ENCODE measurements at places on chromosomes 2 and 18.

GRCh38 chr2:192025637-192026036 is 169.1 kb downstream of the TMEFF2 start:
- DNase-seq = no peak

DNA sequence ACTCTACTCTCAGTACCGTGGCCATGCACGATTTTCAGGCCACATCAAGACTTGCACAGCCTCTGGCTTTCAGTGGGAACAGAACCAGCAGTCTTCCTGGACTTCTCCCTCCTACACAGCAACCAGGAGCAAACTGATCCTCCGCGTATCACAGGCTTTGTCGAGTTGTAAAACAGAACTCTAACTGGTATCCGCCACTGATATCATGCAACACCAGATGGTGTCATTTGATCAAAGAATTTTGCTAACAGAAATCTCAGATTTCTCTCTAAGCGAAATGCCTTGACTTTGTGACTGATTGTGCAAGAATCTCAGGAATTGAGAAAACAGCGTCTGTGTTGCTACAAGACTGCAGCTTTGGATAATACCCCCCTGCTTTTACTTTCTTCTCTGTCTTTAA is 85.7 kb downstream of the COPS8 start:
- no peak for DNase-seq

DNA sequence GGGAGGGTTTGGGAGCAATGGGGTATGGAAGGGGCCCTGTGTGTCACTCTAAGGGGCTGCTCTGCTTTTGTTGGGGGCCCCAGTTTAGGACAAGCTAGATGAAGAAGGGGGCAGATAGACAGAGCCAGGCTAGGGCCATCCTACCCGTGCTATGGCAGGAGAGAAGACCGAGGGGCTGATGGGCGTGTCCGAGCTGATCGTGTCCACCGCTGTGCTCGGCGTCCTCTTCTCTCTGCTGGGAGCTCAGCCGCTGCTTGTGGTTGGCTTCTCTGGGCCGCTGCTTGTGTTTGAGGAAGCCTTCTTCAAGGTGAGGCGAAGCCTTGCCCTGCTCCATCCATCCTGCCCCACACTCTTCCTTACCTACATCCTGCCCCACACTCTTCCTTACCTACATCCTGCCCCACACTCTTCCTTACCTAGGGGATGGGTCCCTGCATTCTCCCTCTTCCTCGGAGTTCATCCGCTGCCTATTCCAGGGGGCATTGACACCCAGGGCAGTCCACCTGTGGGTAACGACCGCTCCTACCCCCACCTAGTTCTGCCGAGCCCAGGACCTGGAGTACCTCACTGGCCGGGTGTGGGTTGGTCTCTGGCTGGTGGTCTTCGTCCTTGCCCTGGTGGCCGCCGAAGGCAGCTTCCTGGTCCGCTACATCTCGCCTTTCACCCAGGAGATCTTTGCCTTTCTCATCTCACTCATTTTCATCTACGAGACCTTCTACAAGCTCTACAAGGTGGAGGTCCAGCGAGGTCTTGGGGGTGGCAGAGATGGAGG is 8.9 kb downstream of the SLC4A3 start:
- DNase-seq = no peak

DNA sequence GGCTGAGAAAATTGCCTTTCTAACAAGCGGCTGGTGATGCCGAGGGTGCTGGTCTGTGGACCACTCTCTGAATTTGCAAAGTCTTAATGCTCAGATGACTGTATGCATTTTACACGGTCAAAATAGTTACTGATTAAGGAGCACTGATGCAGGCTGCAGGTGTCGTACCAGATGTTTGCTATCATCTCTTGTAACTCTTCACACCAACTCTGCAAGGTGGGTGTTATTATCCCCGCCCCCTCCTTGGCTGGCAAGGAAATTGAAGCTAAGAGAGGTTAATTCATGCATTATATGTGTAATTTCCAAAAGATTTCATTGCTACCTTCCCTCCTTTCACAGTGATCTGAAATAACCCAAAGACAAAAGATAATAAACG is 13.0 kb upstream of the LBH start:
- DNase-seq = no peak

DNA sequence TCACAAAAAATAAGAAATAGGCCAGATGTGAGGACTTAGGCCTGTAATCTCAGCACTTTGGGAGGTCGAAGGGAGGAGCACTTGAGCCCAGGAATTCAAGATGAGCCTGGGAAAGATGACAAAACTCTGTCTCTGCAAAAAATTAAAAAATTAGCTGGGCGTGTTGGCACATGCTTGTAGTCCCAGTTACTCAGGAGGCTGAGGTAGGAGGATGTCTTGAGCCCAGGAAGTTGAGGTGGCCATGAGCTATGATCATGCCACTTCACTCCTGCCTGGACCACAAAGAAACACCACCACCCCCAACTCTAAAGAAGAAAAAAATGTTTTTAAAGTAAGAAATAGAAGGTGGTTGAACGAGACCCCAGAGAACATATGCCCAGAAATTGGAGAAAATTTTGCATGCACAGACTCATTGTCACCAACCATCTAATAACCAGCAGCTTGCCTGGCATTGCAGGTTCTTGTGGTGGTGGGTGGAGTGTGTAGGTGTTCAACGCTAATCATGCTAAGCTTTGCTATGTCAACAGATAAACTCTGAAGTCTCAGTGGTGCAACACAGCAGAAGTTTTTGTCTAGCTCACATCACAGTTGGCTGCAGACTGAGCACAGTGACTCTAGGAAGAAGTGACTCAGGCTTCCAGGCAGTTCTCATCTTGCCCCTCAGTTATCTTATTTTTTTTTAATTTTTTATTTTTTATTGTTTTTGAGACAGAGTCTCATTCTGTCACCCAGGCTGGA is 18.6 kb downstream of the ARL4C start:
- DNase-seq = no peak

DNA sequence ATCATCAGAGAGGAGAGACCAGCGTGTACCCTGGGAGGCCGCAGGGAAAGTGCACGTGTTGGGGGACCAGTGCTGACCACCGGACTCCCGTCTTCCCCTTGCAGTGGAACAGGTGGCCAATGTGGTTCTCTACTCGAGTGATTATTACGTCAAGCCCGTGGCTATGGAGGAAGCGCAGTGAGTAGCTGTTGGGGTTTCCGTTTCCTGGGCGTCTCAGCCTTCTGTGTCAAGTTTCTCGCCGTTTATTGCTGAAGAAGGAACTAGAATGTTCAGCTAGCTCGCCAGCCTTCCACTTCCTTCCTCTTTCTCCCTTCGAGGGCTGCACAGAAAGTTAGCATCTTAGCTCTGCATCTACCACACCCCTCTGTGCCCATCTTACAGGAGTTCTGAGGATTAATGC is 22.8 kb upstream of the DGKD start:
- no peak for DNase-seq

Data from NCI-H1105 (cell line).